Hematopoietic multipotent progenitor cell (in vitro differentiated cells): ENCODE measurements at places on chromosomes 2 and 18.

DNA sequence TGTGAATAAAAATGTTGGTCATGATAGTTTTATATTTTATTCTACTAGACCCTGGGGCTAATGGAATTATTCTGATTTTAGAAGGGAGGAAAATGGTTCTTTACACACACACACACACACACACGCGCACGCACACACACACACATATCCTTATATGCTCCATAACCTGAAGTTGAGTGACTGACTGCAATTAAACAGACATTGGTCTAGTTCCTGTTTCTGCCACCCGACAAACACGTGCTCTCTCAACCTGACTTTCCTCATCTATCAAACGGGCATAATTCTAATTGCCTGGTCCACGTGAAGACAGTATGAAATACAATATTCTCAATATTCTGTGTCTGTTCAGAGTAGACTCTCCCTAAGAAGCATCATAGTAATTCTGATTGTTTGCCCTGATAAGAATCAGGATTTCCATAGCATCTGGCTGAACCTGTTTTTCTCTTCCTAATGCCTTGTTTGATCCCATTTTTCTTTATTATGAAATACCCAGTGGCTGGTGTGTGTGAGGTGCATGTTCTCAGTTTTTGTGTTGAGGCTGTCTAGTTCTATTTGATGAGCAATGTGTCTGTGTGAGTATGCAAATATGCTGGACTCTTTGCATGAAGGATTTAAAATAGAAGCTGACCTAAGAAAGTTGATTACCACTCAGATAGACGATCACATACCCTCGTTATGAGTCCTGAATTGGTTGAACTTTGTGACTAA, 51.0 kb downstream of the SETBP1 start:
- no peak for DNase-seq

GRCh38 chr2:220315098-220315823, 687.8 kb downstream of the SLC4A3 start:
- DNase-seq = no peak

DNA sequence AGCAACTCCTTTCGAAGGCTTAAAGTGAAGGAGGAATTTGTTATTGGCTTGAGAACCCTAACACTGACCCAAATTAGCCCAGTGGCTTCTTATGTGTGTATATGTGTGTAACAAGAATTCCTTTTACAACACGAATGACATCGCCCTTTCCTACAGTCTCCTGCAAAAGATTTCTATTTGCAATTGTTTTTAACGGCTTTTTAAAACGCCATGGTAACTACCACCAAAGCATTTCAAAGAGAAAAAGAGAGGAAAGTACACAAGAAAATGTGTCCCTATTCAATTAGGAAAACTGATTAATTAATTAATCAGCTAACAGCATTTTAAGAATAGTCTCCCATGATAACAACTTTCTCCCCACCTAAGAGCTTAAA, 58.1 kb downstream of the PAX3 start:
- no peak for DNase-seq

GRCh38 chr2:39118786-39119499, 1.9 kb downstream of the SOS1 start:
- DNase-seq = no peak

DNA sequence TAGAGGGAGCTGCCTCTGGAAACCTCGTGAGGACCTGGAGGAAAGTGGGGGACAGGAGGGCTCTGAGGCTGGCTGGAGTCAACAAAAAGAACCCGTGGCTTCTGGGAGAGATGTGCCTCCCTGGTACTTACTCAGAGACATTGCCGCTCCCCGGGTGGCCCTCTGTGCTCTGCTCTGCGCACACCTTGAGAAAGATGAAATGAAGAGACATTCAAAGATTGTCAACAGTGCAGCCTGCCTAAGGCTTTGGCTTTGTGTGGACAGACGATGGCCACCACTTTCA, 14.5 kb downstream of the CYS1 start:
- no peak for DNase-seq

DNA sequence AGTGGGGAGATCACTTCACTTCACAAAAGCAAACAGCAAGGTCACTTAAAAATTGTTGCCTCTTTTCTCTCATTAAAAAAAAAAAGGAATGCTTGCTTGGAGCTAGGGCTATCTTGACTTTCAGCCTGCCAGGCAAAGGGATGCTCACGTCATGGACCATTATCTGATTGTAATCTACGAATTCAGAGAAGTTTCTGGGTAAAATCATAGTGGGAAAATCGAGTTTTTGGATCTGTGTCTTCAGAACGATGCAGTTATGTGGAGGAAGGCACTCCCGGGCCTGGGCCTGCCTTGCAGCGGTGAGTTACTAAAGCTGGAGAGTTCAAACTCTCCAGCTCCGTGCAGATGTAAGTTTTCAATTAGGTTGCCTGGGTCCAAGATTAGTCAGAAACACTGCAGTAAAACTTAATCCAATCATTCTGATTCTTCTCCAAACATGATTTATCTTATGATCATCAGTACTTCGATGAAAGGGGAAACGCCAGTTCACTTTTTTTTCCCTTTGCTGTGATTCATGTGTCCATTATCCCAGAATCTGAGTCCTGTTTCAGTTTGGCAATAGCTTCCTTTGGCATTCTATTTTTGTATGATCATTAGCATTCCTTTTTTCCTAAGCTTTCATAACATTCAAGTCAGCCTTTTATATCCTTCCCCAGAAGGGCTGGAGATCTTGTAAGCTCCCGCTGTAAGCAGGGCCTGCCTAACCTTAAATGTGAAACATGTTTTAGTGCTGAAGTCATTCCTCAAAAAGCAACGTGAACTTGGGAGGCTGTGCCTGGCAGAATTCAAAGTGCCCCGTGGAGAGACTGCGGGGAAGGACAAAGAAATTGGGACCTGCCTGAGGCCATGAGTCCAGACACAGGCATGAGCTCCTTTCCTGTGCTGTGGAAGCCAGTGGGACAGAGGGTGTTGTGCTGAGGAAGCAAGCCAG, 119.3 kb upstream of the TWIST2 start:
- DNase-seq = no peak

- no peak for DNase-seq
Observed at GRCh38 chr18:12026562-12026961, 45.3 kb downstream of the IMPA2 start.

GRCh38 chr2:121689356-121689755, 40.1 kb upstream of the CLASP1 start:
- DNase-seq = peak; percentile 8

DNA sequence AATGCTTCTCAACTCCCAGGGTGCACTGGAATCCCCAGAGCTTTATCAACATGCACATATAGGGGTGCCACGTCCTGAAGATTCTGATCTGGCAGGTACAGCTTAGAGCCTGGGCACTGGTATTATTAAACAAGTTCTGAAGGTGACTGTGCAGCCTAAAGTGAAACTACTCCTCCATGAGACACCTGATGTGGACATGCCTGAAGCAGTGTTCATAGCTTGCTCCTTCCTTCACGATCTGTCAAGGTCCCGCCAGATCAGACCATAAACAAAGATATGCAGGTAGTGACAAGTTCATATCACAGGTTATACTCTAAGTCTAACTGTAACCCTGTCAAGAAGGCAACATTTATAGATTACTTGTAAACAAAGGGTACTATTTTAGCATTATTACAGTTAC, 65.3 kb upstream of the DNER start:
- DNase-seq = no peak

DNA sequence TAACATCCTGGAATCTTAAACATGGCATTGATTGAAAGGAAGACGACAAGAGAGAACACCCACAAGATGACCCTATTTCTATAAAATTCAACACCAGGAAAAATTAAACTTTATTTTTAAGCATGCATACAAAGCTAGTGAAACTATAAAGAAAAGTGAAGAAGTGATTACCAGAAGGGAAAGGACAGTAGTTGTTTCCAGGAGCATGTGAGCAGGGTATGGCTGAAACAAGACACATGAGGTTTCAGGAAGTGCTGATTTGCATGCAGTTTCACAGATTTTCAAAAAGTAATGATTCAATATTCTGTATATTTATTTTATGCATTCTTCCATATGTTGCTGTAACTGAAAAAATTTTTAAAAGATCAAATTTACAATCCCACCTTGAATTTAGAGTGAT, 24.6 kb upstream of the DAW1 start:
- DNase-seq = no peak

DNA sequence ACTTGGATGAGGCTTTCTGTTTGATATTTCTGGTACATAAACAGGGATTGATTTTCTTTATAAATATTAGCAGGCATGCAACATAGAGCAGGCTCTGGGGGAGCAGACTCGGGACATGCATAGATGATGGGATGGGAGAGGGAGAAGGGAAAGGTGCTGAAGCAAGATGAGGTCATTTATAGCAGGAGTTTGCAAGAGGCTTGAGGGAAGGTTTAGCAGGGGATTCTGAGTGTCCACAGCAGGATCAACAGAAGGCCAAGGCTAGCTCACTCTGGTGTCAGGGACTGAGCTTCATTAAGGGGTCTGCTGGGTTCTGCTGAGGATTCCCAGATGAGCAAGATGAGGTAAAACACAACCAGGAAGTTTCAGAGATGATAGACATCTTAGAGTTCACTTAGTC, 309.1 kb upstream of the CELF4 start:
- no peak for DNase-seq

GRCh38 chr18:26717123-26717719, 148.3 kb downstream of the AQP4 start:
- no peak for DNase-seq

GRCh38 chr2:96601382-96602292, 36.5 kb downstream of the KANSL3 start:
- no peak for DNase-seq

- no peak for DNase-seq
Observed at GRCh38 chr2:50491541-50492476, 540.1 kb downstream of the NRXN1 start.
